SHP77 treated with DMSO at 0.1 percent for 48 hours (cell line): ENCODE measurements at places on chromosomes 2 and 18.

GRCh38 chr18:54125429-54125828, 99.0 kb downstream of the MBD2 start:
- no peak for DNase-seq

DNA sequence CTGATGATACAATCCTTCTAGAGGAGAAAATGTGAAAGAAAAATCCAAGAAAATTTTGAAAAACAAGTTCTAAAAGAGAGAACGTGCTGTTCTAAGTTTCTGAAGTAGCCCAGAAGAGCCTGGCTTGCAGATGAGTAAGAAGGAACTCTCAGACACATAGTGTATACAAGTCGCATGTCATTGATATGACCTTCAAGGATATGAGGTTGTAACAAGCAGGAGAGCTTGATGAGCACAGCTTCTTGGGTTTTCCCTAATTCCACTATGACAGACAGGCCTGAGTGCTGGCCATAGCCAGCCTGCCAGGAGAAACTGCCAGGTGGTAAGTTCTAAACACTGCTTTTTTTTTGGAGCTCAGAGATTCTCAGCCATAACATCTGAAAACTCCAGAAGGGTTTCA, 235.7 kb upstream of the SIX2 start:
- no peak for DNase-seq

DNA sequence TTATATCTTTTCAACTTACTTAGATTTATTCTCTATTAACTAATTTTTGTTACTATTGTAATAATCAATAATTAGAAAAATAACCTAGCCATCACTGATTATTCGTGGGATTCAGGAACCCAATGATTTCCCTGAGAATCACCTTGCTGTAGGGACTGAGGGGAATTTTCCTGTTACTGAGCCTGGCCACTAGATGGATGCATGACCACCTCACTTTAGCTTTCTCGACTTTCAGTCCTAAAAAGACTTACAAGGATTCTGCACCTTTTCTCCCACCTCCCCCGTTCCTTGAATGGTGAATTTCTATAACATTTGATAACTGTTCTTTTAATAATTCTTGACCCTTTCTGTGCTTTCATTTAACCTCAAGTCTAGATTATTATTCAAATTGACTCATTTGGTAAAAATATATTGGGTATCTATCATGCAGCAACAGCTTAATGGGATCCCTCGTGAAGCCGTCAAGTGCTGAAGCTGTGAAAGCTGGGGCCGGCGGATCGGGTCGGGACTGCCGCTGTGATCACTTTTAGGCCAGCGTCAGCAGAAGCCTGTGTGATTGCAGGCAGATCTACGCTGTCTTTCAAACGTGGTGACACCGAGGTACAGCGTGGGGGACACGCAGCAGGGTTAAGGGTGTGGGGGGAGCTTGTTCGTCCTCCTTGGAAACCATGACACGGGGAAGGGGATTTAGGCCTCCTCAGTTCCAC, 38.8 kb upstream of the TMEM18 start:
- DNase-seq, result no peak

- no peak for DNase-seq
Measured at GRCh38 chr2:138277062-138277461, 224.5 kb upstream of the SPOPL start.

- peak; percentile 25 for DNase-seq
Measured at GRCh38 chr2:221943076-221943810, 355.6 kb downstream of the PAX3 start.
